Osteocyte (in vitro differentiated cells): ENCODE measurements at places on chromosomes 1 and 21.
A peak's percentile ranks its signal among the peaks of the same experiment; 100 is the strongest.

GRCh38 chr1:13582713-13583443, 754 bp upstream of the PDPN start:
- DNase-seq = no peak

GRCh38 chr21:34561806-34562205, 49.8 kb upstream of the KCNE1 start:
- DNase-seq = peak; percentile 32

DNA sequence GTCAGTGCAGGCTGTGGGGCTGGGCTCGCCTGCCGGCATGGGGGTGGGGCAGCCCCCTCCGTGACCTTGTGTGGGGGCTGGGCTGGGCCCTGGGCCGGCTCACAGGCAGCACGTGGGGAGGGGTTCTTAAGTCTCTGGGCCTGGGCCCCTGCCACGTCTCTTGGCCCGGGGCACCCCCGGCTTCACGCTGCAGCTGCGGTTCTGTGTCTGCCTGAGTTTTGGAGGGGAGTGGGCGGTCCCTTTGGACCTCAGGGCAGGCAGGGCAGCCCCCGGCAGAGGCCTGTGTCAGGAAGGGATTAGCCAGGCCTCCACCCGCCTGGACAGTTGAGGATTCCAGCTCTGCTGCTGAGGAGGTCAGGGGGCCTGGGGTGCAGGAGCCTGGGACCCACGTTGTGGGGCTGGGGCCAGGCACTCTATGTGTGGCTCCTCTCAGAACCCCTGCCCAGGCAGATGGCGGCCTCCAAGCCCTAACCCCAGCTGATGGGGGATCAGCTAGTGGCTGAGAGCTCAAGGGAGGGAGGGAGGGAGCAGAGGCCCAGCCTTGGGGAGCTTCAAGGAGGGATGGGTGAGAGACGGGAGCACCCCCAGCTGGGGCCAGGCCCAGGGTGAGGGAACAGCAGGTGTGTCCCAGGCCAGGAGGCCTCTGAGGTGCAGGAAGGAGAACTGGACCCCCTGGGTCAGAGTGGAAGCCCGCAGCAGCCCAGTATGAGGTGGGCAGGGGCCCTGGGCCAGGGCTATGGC, 1.8 kb upstream of the PLCH2 start:
- no peak for DNase-seq

DNA sequence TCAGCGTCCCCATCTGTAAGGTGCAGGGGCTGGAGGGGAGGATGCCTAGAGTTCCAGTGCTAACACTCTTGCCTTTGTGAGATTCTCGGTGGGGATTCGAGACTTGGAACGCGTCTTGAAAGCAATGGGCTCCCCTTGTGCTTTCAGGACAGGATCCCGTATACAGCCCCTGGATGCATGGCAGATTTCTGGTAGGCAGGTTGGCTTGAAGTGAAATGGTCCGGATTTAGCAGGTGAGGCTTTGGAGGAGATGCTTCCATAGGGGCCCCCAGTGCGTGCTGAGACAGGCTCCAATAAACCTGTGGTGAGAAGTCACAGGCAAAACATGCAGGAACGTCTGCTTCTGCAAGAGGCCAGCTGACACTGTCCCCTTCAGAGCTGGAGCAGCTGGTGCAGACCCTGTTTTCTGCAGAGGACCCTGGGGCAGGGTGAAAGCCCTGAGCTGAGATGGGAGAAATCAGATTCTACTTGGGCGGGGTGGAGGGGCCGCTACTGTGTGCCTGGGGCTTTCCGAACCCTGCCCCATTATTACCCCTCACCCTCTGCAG, 270.4 kb downstream of the PTPRU start:
- DNase-seq = peak; percentile 62

- DNase-seq = no peak
Observed at GRCh38 chr1:234503193-234504050, 24.4 kb upstream of the TARBP1 start.

- no peak for DNase-seq
Observed at GRCh38 chr1:23371987-23372880, 2.6 kb upstream of the ZNF436 start.

DNA sequence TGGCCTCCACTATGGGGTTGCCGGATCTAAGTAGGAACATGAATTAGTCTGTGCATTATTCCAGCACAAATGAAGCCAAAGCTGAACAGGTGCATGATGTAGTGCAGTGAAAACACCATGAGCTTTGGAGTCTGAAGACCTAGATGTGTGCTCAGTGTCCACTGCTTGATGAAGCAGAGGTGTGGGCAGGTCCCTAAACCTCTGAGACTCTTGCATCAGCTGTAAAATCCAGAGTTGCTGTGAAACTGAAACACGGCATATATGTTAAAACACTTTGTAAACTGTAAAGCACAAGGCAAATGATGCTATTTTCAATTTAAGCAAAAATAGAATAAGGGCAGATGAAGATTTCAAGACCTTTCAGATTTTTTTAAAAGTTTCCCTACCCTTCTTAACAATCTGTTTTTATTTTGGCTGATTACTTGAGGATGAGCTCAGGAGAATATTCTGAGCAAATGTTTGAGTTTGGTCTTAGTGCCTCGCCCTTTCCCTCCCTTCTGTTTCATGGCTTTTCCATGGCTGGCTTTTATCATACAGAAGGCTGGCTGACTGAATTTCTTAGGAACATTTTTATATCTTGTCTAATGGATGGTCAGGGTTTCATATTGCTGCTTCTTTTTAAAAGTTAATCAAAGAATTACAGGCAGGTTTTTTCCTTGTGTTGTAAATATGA, 221.8 kb downstream of the NTNG1 start:
- DNase-seq = no peak

DNA sequence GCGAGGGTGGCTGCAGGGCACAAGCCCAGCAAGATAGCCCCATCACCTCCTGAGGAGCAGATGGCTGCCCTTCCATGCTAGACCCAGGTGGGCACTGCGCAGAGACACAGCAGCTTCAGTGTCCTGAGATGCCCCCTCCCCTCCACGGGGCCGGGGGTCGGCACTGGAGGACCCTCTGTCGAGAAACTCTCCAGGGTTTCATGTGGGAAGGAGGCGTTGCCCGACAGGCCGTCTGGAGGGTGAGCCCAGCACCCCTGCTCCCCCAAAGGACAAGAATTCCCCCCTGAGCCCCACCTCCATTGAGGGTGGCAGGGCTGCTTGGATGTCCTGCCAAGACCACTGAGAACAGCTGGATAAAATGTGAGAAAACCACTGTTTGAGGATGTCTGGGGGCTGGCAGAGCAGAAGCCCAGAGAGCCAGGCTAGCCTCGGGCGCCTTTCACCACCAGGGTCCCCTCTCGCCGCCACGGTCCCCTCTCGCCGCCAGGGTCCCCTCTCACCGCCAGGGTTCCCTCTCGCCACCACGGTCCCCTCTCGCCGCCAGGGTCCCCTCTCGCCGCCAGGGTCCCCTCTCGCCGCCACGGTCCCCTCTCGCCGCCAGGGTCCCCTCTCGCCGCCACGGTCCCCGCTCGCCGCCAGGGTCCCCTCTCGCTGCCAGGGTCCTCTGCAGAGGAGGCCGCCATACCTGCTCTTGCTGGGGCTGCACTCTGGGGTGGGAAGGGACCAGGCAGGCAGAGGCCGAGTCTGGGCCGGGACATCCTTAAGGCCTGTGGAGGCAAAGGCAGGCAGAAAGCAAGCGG, 44.2 kb downstream of the SLC19A1 start:
- DNase-seq = no peak
